NT2/D1 (cell line): ENCODE measurements at places on chromosomes 11 and 22.

- DNase-seq, result no peak
These were observed 31.9 kb upstream of the FTH1 start for GRCh38 chr11:61999141-61999975.

DNA sequence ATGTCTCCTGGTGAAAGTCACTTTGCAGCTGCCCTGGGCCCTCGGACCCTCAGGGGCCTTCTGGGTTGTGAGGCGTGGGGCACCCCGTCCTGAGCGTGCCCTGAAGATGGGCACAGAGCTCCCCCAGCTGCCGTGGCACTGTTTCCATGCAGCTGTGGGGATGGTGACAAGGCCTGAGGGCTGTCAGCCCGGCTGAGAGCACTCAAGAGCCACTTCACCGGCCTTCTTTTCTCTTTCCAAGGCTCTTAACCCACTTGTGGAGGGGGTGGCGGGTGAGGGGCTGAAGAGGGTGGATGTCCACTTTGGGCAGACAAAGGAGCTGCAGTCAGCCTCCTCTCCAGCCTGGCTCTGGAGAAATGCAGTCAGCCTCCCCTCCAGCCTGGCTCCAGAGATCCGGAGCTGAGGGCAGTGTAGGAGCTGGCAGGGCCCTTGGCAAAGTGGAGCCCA lies 239.5 kb downstream of the ST3GAL4 start:
- DNase-seq, result no peak

DNA sequence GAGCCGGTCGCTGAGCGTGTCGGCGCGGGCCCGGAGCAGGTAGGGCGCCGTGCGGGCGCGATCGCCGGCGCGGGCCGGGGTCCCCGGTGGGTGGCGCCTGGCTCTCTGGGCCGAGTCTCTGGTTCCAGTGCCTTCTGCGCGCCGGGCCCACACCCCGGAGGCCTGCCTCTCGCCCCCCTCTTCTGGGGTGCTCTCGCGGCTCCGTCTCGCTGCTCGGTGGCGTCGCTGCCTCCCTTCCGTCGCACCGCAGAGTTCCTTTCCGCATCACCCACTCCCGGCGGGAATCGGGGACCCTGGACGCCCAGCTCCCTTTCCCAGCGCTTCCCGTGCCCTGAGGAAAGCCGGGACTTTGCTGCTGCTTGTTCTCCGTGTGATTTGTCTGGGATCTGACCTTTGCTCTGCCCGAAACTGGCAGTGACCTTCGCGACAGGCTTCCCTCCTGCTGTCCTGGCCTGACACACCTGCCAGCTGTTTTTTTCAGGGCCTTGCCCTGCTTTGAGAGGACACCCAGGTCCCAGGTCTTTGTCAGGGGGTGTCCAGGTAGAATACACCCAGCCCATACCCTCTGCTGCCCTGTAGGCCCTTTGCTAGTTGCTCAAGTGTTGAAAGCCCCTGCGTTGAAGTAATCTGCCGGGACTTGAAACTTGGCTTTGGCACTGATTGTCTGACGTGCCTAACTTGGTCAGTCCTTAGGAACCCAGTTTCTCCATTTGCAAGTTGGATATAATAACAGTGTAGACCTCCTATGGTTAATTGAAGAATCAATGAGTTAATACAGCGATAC lies 711 bp downstream of the FDX1 start:
- no peak for DNase-seq

DNA sequence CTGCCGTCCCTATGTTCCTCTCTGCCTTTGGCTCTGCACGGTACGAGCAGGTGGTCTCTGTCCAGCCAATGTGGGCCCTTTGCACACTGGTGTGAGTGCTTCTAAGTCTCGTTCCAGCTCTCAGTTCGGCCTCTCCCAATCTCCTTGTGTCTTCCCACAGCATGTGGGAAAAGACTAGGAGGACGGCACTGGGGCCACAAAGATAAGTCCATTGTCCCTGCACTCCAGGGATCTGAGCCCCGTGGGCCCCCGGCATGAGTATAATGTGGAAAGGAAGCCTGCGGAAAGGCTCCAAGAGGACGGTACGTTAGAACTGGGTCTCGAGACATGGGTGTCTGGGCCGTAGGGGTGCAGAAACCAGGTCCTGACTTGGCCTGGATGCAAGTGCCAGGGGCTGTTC lies 16.4 kb downstream of the MYEOV start:
- DNase-seq, result no peak

GRCh38 chr11:5021996-5022395 lies 24.3 kb upstream of the OR52J3 start:
- no peak for DNase-seq

GRCh38 chr11:63775191-63775590 lies 6.6 kb upstream of the ZFTA start:
- no peak for DNase-seq

- DNase-seq, result no peak
These were observed 90.4 kb downstream of the HIPK3 start for GRCh38 chr11:33347490-33348125.

- DNase-seq, result no peak
These were observed 9.8 kb downstream of the SLC22A6 start for GRCh38 chr11:62974848-62975522.

- peak; percentile 82 for DNase-seq
These were observed at the start of gene YPEL4 for GRCh38 chr11:57649826-57650738. Gene YPEL4, minus strand, starts transcription at chr11:57649912. Its CDS starts 2,805 bp downstream, at chr11:57647107.

GRCh38 chr11:3153291-3153861 lies 11.7 kb downstream of the OSBPL5 start:
- DNase-seq, result no peak

DNA sequence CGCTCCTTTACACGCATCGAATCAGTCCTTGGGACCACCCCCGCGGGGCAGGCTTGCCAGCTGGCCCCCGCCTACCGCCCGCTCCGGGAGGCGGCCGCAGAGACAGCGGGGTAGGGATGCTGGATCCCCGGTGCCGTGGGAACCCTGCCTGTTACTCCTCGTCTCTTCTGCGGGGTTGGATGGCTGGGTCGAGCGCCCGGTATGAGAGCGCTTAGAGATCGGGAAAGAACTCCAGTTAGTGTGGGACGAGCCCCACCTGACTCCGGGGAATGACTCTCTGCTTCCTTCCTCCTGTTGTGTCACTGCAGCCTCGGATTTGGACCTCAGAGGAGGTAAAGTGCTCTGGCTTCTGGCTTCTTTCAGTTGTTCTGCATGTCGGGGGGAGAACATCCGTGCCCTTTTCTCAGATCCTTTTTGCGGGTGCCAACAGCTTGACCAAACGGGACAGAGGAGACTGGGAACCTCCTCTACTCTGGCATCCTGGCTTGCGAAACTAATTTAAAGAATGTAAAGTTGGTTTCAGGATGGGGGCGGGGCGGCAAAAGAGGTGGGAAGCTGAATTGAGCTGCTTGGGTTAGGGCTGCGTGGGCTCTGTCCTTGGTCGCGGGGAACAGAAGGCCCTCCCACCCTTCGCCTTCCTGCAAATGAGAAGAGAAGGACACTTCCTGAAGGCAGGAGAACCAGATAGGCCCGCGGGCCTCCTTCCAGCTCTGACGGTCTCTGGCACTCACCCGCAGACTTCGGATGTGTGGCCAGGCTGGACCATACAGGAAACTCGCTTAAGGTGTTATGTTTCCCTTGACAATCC lies 938 bp downstream of the LAYN start:
- no peak for DNase-seq

DNA sequence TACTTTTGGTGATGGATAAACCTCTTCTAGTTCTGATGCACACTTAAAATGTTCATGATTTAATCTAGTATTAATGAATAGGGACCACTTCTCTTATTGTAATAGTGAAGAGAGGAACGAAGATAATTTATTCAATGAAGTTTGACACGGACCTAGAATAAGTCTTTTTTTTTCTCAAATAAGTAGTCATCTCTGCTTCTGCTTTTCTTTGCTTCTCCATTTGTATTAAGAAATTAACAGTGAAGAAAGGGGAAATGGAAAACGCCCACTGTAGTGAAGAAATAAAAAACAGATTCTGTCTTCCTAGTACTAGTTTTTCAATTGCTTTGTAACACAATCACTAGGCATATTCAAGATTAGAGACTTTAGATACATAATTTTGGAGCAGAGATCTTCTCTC lies 73.0 kb downstream of the CD44 start:
- DNase-seq, result no peak

- DNase-seq, result peak; percentile 73
These were observed at the start of gene TRIM5 for GRCh38 chr11:5684646-5685362. Gene TRIM5, minus strand, starts transcription at chr11:5685074. Its CDS starts 4,897 bp downstream, at chr11:5680177.

- DNase-seq, result peak; percentile 8
These were observed 491.9 kb downstream of the OPCML start for GRCh38 chr11:133040289-133040900.

GRCh38 chr11:64544616-64545296 lies 46.3 kb upstream of the SLC22A12 start:
- no peak for DNase-seq

- DNase-seq, result no peak
These were observed 65.4 kb downstream of the CCDC34 start for GRCh38 chr11:27297616-27298015.

DNA sequence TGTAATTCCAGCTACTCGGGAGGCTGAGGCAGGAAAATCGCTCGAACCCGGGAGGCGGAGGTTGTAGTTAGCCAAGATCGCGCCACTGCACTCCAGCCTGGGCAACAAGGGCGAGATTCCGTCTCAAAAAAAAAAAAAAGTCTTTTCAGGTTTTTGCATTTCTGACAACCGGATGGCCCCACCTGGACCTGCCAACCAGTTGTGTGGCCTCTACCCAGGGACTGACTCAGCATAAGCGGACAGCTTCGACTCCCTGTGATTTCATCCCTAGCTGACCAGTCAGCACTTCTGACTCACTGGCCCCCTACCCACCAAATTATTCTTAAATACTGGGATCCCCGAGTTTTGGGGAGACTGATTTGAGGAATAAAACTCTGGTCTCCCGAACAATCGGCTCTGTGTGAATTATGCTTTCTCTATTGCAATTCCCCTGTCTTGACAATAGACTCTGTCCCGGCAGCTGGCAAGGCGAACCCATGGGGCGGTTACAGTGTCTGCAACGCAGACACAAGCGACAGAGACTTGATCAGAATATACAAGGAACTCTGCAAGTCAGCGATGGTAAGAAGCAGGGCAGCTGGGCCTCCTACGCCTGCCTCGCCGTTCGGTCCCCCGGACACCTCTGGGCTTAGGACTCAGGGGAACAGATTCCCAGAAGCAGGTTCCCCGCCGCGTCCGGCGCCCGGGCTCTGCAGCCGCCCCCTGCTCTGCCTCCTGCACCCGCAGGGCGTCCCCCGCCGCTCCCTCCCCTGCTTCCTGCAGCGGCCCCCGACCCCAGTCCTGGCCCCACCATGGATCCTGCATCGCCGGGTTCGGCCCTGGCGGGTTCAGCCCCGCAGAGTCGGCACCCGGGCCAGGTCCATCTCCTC lies 741 bp upstream of the TALDO1 start:
- DNase-seq, result no peak
